ENCODE measurements at places on chromosomes 1 and 21.
A peak's percentile ranks its signal among the peaks of the same experiment; 100 is the strongest.

GRCh38 chr1:225458222-225458631, 30.4 kb upstream of the LBR start:
- DNase-seq = no peak

- peak; percentile 32 for DNase-seq
These were observed 25.1 kb upstream of the RUNX3 start for GRCh38 chr1:24955161-24955560.

DNA sequence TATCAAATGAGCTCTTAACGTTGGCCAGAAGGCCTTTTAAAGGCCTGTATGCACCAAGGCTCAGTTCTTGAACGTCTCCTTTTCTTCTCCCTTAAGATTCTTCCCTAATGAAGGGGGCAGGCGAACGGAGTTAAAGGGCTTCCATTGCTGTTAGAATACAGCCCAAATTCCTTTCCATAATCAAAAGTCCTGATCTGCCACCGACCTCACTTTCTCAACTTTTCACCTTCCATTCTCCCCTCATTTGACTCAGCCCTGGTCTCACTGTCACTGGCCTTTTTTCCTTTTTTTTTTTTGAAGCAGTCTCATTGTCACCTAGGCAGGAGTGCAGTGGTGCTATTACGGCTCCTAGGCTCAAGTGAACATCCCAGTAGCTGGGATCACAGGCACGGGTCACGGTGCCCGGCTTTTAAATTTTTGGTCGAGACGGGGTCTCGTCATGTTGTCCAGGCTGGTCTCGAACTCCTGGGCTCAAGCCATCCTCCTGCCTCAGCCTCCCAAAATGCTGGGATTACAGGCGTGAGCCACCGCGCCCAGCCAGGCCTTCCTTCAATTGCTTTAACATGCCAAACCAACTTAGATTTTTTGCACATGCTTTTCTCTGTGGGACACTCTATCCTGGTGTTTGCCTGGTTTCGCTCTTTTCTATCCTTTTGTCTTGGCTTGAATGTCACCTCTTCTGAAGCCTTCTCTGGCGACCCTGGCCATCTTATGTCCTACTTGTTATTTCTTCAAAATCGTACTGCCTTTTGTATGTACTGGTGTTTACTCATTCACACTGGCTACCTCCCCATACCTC, 612 bp upstream of the CMPK1 start:
- peak; percentile 79 for DNase-seq

DNA sequence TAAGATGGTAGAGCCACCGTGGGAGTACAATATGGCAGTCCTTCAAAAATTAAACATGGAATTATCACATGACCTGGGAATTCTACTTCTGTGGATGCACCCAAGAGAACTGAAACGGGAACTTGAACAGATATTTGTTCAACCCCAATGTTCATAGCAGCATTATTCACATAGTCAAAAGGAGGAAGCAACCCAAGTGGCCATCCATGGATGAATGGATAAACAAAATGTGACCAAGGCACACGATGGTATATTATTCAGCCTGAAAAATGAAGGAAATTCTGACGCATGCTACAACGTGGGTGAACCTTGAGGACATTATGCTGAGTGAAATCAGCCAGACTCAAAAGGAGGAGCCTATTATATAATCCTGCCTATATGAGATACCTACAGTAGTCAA, 22.8 kb upstream of the LAPTM5 start:
- no peak for DNase-seq

- DNase-seq = peak; percentile 87
These were observed 687 bp downstream of the TGFBR3 start for GRCh38 chr1:91885213-91885715.

- DNase-seq = no peak
These were observed 159.5 kb downstream of the DISC1 start for GRCh38 chr1:231786126-231786525.

DNA sequence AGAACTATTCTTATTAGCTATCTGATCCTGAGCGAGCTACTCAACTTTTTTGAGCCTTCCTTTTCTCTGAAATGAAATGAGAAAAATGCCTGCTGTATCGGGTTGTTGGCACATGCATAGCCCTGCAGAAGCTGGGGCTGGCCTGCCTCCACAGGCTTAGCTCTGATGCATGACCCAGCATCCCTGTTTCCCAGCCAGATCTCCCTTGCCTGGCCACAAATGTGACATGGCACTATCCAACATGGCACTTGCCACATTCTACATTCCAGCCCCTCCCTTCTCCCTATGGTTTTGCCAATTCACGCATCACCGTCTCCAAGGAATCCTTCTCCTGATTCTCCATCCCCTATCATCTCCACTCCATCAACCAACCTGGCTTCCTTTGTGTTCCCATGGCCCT, 13.8 kb downstream of the RNU5D-1 start:
- DNase-seq = peak; percentile 51

DNA sequence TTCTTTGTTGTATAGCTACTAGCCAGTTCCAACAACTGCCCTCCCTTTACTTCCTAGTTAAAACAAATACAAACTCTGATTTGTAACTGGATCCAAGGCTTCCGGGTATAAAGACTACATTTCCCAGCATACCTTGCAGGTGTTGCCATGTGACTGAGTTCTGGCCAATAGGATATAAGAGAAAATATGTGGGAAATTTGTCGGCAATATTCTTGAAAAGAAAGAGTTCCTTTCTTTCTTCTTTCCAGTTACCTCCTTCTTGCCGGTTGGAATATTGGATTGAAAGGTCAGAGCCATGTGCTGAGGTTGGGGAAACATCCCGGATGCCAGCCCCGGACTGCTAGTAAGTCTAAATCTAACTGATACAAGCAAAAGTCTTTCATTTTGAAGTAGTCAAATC, 23.0 kb upstream of the ZBTB40 start:
- DNase-seq = no peak

- DNase-seq = no peak
These were observed 26.3 kb downstream of the FHAD1 start for GRCh38 chr1:15273274-15273673.

- no peak for DNase-seq
These were observed 29.0 kb downstream of the POU2F1 start for GRCh38 chr1:167249702-167250101.

DNA sequence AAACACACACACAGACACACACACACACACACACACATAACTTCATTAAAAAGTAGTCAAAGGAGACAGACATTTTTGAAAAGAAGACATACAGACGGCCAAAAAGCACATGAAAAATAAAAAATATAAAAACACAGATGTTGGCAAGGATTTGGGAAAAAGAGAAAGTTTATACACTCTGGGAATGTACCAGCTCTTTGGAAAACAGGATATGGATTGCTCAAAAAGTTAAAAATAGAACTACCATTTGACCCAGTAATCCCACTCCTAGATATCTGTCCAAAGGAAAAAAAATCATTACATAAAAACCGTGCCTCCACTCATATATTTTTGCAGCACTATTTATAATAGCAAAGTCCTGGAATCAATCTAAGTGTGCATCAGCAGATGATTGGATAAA, 128.4 kb upstream of the C21orf91 start:
- no peak for DNase-seq

- no peak for DNase-seq
These were observed 1.7 kb downstream of the PITHD1 start for GRCh38 chr1:23779826-23780371.

DNA sequence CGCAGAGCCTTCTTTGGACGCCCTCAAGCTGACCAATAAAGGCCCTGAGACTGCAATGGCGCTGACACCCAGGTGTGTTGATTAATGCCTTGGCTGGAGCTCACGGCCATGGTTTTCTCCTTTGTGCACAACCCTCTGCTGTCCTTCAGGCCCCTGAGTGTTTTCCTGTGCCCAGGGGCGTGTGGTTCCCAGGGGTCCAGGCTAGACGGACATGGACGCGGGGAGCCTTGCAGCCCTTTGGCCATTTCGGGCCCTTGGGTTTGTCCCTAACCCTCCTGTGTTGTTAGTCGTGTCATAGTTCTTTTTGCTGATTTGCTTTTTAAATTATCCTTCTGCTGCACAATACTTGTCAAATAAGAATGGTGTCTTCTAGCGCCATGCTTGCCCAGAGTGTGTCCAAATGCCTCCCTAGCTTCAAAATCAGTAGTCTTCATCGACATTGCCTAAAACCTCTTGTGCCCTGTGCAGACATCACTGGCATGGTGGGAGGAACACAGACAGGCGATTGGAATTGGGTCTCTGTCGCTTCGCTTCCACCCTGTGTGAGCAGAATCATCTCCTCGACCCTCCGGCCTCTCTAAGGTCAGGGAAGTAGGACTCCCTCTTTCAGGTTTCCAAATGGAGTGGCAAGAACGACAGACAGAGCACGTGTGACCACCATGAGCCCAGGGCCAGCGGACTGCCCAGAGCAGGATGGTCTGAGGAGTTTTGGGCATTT, 1.9 kb downstream of the KRTAP10-4 start:
- DNase-seq = peak; percentile 36

- no peak for DNase-seq
These were observed 157.1 kb downstream of the NPHP4 start for GRCh38 chr1:5835179-5835562.

DNA sequence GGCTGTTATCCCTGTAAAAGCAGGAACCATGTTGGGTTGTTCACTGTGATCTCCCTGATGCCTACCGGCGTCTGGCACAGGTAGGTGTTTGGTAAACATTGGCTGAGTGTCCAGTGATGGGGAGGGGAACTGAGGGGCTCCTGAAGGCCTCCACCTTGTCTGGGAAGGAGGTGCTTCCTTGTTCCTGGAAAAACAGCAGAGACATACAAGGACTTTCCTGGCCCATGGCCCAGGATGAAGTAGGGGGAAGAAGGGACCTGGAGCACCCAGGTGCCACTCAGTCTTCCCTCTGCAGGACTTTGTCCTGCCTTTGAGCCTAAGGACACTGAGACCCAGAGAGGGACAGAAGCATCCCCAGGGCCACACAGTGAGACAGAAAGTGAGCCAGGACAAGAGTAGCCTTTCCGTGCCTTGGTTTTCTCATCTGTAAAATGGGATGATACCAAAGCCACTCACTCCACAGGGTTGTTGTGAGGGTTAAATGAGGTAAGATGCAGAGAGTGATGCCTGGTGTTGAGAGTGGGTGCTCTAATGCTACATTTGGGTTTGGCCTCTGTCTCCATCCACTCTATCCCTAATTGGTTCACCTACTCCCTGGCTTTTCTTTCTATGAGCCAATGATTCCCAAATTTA, 6.1 kb upstream of the HEYL start:
- DNase-seq = no peak

GRCh38 chr1:98480271-98480670, 181.2 kb upstream of the SNX7 start:
- no peak for DNase-seq

- DNase-seq = no peak
These were observed 27.6 kb downstream of the ABCA4 start for GRCh38 chr1:94093396-94093795.

DNA sequence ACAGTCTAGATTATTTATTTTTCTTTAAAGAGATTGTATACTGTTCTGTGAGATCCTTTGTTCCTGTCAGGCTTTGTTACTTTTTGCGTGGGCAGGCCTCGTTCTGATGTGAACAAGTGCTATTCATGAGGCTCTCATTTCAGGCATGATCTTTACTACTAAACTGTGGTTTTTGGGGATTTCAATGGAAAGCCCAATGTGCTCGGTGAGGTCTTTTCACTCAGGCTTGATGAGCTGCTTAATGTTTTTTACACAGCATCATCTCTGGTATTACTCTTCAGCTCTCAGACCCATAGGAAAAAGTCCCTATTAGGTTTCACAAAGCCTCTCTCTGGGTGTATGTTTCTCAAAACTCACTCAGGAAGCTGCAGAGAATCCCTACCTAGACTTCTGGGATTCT, 419.4 kb downstream of the GPATCH2 start:
- no peak for DNase-seq

DNA sequence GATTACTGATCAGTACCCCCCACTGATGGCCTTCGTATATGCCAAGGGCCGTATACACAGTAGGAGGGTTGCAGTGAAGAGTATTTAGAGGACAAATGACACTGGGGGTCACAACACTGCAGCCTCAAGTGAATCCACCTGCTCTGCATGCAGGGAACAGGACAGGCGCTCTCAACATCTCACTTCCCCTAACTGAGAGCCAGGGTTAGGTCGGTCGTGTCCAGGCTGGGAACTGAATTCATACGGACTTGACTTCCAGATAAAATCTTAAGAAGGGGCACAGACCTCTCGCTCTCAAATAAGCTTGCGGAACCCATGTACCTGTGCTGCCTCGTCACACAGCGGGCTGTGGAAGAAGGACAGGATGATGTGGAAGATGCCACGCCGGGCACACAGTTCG, 22.8 kb downstream of the MRAP start:
- no peak for DNase-seq

DNA sequence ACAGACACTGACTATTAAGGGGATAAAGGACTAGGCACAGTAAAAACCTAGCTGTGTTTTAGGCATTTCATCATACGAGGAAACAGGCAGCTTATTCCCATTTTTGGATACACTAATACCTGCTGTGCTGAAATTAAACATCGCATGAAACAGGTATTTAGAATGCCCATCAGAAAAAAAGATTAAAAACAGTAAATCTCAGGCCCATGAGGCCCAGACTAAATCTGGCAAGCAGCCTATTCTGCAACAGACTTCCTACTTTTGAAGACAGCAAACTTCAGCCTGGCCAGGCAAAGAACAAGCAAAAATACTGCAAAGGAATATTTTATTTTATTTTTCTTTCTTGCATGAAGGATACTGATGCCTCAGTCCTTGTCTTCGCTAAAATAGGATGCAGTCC, 240.2 kb downstream of the LMO4 start:
- DNase-seq = no peak

GRCh38 chr1:188599313-188599712, 1770.6 kb downstream of the PLA2G4A start:
- no peak for DNase-seq

- DNase-seq = no peak
These were observed 9.1 kb downstream of the FLVCR1 start for GRCh38 chr1:212867192-212867591.

- DNase-seq = no peak
These were observed 18.6 kb downstream of the ABCG1 start for GRCh38 chr21:42237577-42237976.

- DNase-seq = peak; percentile 46
These were observed 70.8 kb downstream of the UBE2T start for GRCh38 chr1:202270871-202271326.

GRCh38 chr1:172185211-172185610, 235.3 kb upstream of the C1orf105 start:
- no peak for DNase-seq

GRCh38 chr21:34548781-34549376, 36.9 kb upstream of the KCNE1 start:
- no peak for DNase-seq

DNA sequence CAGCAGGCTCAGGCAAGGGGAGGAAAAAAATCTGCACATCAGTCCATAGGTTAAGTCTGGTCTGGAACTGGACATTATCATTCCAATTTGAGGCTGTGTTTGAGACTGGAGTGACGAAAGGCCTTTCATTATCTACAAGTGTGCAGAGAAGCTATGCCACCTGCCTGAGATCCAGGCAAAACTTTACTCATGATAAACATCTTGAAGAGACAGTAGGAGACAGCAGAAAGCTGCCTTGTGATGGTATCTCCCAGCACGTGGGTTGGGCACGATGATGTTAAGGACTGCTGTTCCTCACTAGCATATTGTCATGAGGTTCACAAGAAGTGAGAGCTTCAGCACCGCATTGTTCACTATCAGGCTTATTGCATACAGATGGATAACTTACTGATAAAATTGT, 126.4 kb downstream of the PLXNA2 start:
- no peak for DNase-seq

GRCh38 chr1:24790490-24790889, 45.2 kb downstream of the CLIC4 start:
- no peak for DNase-seq

Measured in spleen (tissue), 13 donors.